ENCODE measurements at places on chromosomes 4 and X.

GRCh38 chr4:84177831-84178542 lies 321.1 kb downstream of the NKX6-1 start:
- DNase-seq = no peak

DNA sequence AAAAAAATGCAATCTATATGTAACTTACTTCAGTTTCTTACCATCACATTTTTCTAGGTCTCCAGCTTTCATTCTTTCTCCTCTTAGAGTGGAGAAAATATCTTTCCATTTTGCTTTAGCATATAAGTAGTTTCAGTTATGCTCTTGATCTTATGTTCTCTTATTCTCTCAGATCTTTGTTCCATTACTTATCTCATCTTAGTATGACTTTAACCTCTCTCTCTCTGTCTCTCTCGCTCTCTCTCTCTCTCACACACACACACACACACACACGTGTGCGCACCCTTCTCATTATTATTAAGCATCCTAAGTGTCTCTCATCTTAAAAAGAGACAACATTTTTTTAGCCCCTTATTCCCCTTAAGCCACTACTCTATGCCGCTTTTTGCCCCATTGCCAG lies 92.8 kb downstream of the FAAH2 start:
- no peak for DNase-seq

DNA sequence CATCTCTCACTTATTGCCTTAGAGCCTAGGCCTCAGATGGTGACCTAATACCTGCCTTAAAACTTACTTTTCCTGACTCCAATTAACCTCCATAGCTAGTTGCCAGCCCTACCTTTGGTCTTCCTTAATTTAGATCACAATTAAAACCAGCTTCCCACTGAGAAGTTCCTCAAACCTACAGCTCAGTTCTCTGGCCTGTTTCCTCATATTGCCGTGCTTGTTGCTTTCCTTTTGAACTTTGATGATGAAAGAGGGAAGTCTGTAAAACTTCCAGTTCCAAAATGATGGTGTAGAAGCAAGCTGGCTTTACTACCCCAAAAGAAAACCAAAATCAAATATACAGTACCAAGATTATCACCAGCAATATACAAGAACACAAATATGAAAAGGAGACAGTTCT lies 28.9 kb upstream of the CAMK2D start:
- no peak for DNase-seq

GRCh38 chrX:30010471-30010870 lies 204.9 kb upstream of the MAGEB2 start:
- no peak for DNase-seq

Measured in pulmonary artery endothelial cell (primary cell).